ENCODE measurements at places on chromosomes 6 and 20.

DNA sequence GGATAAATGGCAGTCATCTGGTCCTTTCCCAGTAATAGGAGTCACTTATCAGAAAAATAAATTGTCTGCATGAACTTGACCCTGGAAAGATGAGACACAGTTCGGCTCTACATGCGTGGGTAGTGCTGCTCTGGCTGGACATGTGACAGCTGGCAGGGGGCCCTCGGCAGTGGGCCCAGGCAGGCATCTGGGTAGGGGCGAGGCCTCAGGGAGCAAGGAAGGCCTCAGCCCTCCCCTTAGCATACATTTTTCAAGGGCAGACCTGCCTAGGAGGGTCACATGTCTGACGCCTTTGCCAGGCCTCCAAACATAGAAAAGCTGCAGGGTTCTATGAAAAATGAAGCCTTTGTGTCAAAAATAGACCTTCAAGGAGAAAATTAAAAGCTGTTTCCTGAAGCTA, 12.8 kb upstream of the ILRUN start:
- peak; percentile 46 for DNase-seq

DNA sequence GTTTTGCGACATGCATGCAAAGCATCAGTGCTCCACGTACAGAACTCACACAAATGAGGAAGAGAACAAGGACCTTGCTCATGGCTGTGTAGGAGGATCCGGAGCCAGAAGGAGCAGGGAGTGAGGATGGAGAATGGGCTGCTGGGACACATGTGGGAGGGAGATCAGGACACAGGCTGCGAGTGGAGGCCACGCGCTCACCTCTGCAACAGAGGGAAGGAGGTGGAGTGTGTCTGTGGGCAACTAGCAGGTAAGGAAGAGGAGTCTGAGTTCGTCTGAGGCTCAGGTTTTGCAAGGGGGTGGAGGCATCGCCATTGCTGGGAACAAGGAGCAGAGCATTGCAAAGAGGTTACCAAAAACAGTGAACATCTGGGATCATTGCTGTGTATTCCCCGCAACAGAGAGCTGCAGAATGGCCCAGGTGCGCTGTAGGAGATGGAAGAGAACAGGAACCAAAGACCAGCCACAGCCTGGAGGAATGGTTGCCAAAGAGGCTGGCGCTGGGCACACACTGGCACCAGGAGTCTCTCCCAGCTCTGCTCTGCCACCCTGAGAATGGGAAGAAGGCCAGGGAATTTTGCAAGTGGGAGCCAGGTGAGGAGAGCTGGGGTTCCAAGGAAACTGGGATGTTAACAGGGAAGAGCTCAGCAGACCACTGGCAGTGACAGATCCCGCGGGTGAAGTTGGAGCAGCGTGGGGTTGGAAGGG, 90.0 kb upstream of the RPS6KA2 start:
- DNase-seq: no peak

GRCh38 chr6:155185544-155185943, 78.3 kb upstream of the CLDN20 start:
- DNase-seq: no peak

GRCh38 chr20:24633026-24633425, 163.6 kb downstream of the SYNDIG1 start:
- no peak for DNase-seq

DNA sequence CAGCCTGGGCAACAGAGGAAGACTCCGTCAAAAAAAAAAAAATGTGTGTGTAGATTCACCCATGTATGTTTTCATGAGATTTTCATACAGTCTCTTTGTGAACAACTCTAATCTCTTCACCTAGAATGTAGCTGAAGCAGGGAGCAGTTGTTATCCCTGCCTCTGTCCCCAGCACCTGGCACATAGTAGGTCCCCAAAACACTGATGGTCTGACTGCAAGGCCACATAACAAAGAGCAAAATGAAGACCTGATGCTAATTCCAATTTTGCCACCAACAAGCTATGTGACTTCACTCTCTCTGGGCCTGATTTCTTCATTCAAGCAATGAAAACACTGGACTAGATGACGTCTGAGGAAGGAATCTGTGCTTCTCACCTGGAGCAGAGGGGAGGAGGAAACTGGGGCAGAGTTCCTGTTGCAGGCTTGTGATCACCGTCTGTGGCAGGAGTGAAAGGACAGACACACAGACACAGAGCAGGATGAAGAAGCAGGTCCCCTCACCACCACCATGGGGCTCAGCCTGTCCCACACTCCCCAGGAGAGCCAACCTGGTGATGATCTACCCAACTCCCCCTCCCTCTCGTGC, 4.6 kb downstream of the SLC44A4 start:
- no peak for DNase-seq

GRCh38 chr20:37471741-37472235, 49.3 kb upstream of the NNAT start:
- DNase-seq: no peak

DNA sequence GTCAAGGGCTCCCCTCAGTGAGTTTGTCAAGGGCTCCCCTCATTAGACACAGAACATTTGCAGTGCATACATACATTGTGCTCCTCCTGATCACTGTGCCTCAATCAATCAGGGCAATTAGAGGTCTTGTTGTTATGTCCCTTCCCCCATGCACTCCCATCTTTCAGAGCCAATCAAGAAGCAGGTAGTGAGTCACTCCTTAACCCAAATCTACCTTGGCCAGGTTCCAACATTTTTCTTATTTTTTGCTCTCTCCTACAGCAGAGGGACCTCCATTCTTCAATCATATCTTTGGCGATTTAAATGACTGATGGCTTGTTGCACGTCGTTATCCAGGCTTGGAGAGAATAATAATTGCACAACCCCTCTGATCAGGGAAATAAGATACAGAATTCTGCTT, 409.9 kb upstream of the SPTLC3 start:
- DNase-seq: no peak

DNA sequence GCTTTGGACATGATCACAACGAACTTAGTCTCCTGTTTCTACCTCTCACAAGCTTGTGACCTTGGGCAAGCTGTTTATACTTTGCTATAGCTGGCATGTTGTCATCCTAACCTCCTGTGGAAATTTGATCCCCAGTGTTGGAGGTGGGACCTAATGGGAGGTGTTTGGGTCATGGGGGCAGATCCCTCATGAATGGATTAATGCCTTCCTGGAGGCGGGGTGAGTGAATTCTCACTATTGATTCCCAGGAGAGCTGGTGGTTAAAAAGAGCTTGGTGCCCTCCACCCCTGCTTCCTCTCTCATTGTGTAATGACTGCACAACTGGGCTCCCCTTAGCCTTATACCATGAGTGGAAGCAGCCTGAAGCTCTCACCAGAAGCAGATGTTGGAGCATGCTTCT, 228.9 kb downstream of the HIVEP2 start:
- DNase-seq: no peak

GRCh38 chr20:60233018-60233630, 274.9 kb downstream of the CDH26 start:
- no peak for DNase-seq

DNA sequence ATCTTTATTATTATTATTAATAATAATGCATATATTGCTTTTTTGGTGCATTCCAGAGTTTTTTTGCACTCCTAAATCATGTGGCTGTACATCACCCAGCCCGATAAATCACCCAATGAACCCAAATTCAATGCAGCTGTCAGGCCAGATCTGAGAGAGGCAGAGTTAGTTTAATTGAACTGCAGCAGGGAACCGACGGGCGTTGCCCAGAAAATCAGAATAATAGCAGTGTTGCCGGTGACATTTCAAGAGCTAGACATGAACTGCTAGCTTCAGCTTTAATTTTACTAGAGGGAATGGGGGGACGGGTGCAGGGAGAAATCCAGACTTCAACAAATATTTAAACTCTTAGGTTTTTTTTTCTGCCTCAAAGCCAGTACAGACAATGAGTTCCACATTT, 135.0 kb downstream of the CLIC5 start:
- DNase-seq: no peak

DNA sequence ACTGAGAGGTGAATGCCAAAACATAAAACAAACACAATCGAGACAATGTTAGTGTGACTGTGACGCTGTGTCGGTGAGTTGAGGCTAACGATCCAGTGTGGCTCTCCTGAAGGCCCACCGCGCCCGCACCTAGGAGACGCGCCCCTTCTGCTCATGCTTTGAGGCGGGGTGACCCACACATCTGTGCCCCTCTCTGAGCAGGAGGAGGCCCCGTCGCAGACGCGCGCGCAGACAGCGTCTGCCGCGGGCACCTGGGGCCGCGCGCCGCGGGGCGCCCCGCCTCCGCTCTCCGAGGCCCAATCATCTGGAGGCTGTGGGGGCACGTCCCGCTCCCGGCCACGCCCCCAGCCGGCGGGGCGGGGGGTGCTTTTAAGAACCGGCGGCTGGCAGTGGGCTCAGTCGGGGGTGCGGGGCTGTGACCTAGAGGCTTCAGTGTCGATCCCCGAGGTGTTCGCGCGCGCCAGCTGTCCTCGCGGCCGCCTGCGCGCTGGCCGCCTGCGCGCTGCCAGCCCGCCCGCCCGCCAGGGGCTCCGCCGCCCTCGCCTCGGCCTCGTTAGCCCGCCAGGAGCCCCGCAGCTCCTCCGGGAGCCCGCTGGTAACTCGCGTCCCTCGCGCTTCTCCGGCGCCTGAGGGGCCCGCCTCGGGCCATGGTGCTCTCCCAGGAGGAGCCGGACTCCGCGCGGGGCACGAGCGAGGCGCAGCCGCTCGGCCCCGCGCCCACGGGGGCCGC, at the start of gene SLC16A10:
Gene SLC16A10, plus strand, starts transcription at position 398 of the 730 bp plus-strand sequence. Its CDS starts 250 bp downstream, at position 648.
- peak; percentile 65 for DNase-seq

DNA sequence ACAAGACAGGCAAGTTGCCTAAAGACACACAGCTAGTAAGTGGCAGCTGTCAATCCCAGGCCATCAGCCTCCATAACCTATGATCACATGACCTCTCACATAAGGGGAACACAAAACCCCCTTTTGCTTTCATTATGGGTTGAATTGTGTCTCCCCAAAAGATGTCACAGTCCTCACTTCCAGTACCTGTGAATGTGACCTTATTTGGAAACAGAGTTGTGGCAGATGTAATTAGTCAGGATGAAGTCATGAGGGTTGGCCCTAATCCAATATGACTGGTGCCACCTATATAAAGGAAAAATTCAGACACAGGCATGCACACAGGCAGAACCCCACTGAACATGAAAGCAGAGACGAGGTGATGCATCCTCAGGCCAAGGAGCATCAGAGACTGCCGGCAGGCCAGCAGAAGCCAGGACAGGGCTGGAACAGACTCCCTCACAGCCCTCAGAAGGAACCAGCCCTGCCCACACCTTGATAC, 33.6 kb downstream of the GFOD1 start:
- no peak for DNase-seq

DNA sequence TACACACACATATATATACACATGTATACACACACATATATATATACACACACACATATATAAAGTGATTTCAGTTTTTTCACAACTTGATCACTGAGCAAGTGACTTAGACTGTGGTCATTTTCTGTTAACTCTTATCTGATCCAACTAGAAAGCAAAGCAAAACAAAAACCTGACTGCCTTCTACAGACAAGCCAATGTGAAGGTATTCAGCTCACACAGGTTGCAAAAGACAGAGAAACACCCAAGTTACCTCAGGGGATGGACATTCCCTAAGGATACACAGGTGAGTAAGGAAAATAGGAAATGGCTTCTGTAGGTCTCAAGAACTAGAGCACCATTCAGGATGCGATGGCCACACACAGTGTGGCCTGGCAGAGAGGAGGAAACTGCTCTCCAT, 58.4 kb upstream of the IER3 start:
- no peak for DNase-seq

GRCh38 chr6:112443179-112444065, 96.3 kb downstream of the RFPL4B start:
- DNase-seq: no peak

- no peak for DNase-seq
These were observed 98.5 kb downstream of the INSM1 start for GRCh38 chr20:20466341-20466879.

DNA sequence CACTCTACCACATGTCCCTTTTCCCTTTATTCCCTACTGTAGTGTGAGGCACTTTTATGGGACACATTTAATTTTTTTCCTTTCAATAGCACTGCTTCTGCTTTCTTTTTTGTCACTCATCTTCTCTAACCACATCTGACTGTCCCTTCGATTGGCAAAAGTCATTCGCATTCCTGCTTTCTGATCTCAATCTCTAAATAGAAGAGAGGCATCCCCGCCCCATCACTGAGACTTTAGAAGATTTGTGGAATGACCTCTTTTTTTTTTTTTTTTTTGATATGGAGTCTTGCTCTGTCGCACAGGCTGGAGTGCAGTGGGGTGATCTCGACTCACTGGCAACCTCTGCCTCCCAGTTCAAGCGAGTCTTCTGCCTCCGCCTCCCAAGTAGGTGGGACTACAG, 9.1 kb downstream of the ZNF292 start:
- DNase-seq: no peak

GRCh38 chr6:1554141-1554475, 55.6 kb upstream of the FOXC1 start:
- DNase-seq: no peak

- no peak for DNase-seq
These were observed 33.1 kb downstream of the NR2E1 start for GRCh38 chr6:108198761-108199498.

DNA sequence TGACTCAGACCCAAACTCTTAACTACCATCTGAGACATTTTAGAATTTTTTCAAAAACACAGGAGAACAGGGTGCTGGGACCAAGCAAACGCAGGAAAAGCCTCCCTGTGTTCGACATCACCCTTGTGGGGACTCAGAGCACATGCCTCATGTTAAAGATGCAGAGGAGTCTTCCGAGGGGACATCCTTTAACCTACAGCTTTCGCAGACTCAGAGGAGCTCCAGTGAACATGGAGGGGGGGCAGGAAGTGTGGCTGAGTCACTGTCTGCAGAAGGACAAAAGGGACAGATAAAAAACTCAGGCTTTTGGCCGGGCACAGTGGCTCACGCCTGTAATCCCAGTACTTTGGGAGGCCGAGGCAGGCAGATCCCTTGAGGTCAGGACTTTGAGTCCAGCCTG, 15.1 kb downstream of the BMP7 start:
- DNase-seq: no peak

GRCh38 chr6:93358435-93358834, 60.9 kb downstream of the EPHA7 start:
- DNase-seq: no peak

GRCh38 chr6:134523903-134524650, 206.2 kb upstream of the SGK1 start:
- DNase-seq: no peak

DNA sequence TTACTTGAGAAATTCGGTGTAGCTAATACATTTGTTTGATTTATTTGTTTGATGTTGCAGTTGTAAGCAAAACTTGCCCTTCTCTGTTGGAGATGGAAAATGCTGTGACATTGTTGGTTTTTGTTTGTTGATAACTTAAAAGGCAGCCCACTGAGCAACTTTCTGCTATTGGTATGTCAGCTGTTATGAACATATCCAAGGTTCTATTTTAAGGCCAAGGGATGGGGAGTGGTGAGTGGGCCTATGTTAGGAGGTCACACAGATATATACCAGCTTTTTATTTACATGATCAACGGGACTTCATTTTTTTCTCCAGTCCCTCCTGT, 5.7 kb downstream of the QKI start:
- DNase-seq: no peak

GRCh38 chr6:47134476-47135189, 92.5 kb upstream of the ADGRF1 start:
- no peak for DNase-seq

All from dorsolateral prefrontal cortex (tissue), 122 donors.